Transverse colon (tissue), 4 donors: ENCODE measurements at places on chromosomes 13 and 19. TPM values are rescaled to one million over a fixed set of nuclear protein-coding genes. Genes with fewer than 3 reads are reported as not detected.

DNA sequence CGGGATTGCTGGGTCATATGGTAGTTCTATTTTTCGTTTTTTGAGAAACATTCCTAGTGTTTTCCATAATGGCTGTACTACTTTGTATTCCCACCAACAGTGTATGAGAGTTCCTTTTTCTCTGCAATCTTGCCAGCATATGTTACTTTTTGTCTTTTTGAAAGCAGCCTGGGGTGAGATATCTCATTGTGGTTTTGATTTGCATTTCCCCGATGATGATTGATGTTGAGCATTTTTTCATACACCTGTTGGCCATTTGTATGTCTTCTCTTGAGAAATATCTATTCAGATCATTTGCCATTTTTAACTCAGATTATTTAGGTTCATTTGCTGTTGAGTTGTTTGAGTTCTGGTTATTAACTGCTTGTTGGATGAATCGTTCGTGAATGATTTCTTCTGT is 18.5 kb upstream of the ATP12A start:
- no peak for DNase-seq

- no peak for DNase-seq
Observed at GRCh38 chr13:45682494-45683008, 19.6 kb upstream of the CBY2 start.

DNA sequence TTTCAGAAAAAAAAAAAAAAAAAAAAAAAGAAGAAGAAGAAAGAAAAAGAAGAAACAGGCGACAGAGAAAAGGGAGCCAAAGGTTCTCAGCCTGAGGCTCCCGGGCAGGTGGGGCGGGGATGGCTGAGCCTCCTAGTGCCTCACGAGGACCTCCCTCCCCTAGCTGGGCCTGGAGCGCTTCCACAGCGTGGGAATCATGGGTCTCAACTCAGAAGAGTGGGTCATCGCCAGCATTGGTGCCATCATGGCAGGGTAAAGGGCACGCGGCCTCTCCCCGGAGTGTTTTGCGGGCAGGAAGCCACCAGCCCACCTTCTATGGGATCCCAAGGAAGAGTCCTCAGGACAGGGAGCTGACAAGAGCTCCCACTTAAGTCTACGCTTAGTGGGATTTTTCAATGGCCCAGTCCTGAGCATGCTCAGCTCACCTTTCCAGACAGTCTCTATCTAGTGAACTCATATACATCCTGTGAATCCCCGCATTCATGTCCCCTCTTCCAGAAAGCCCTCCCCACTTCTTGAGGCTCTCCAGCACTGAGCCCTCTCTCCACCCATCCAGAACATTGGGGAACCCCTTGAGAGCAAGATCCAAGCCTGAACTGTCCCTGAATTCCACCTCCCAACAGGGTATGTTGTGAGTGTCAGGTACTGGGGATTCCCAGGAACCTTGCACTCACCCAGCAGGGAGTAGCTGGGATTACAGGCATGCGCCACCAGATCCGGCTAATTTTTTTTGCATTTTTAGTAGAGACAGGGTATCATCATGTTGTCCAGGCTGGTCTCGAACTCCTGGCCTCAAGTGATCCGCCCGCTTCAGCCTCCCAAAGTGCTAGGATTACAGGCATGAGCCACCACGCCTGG is 69.6 kb downstream of the ACSBG2 start:
- no peak for DNase-seq

- DNase-seq: peak; percentile 79
Observed at GRCh38 chr19:45508417-45508860, 1.2 kb downstream of the VASP start.

The PEAK3 gene
- 0.27 TPM for total RNA-seq

The SLC35E1 gene
- total RNA-seq: 42.1 TPM

The ZDHHC20 gene
- total RNA-seq: 104 TPM
